Hepatic stellate cell (primary cell): ENCODE measurements at places on chromosomes 1 and 21.

- peak; percentile 66 for DNase-seq
Measured at GRCh38 chr1:182786223-182786994, 3.2 kb upstream of the NPL start.

DNA sequence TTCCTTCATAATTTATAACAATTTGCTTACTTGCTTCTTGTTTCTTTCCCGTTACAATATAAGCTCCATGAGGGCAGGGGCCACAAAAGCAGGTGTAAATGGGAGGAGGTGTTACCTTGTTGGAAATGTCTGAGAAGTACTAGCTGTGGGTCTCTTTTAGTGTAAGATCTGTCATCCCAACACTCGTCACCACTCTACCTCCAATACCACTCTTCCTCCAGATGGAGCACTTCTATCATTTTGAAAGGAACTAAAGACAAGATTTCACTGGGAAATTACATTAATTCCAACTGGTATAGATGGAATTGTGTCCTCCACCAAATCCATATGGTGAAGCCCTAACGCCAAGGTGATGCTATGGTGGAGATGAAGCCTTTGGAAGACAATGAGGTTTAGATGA is 53.0 kb upstream of the CPLANE2 start:
- DNase-seq = no peak

GRCh38 chr1:186574926-186575325 is 105.3 kb downstream of the PTGS2 start:
- DNase-seq = no peak

DNA sequence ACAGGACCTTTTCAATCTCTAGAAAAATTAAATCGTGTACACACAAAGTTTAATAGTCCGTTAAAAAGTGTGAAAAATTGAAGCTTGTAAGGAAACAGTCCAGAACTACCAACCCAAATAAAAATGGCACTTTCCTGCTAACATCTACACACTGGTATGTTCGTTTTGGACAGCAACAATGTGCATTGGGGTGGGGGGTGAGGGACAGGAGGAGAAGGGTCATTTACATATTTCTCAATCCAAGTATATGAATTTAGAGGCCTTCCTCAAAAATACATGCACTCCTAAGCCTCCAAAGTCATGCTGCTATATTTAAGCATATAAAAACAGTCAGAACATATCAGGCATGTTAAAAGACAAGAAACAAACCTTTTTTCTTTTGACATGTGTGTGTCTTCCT is 2.5 kb downstream of the PPP1R15B start:
- DNase-seq = no peak

GRCh38 chr1:215682232-215682631 is 115.1 kb downstream of the KCTD3 start:
- DNase-seq = no peak

DNA sequence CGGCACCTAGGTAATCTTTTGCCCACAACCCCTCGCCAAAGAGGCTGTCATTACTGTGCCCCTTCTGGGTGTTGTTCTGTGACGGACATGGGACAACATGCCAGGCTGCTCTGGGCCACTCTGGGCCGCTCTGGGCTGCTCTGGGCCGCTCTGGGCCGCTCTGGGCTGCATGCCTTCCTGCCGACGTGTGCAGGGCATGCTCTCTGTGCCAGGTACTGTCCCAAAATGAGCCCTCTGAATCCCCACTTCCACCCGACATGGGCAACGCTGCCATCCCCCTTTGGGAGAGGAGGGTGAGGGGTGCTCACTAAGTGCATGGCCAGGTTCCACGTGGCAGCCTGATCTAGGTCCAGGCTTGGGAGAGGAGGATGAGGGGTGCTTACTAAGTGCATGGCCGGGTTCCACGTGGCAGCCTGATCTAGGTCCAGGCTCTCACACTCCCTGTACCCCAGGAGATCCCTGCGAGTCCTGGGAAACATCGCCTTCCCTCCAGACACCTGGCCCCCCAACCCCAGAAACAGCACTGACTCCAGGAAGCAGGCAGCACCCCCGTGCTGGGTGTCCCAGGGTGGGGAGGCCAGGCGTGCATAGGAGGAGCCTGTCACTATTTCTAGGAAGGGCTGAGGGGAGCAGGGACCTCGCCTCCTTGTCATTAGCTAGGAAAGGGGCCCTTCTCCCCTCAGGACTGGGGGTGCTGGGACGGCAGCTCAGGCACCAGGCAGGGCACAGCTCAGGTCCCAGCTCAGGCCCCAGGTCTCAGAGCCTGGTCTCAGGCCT is 16.5 kb downstream of the TTC34 start:
- DNase-seq = no peak

- no peak for DNase-seq
Measured at GRCh38 chr1:163436140-163436812, 114.5 kb downstream of the NUF2 start.

DNA sequence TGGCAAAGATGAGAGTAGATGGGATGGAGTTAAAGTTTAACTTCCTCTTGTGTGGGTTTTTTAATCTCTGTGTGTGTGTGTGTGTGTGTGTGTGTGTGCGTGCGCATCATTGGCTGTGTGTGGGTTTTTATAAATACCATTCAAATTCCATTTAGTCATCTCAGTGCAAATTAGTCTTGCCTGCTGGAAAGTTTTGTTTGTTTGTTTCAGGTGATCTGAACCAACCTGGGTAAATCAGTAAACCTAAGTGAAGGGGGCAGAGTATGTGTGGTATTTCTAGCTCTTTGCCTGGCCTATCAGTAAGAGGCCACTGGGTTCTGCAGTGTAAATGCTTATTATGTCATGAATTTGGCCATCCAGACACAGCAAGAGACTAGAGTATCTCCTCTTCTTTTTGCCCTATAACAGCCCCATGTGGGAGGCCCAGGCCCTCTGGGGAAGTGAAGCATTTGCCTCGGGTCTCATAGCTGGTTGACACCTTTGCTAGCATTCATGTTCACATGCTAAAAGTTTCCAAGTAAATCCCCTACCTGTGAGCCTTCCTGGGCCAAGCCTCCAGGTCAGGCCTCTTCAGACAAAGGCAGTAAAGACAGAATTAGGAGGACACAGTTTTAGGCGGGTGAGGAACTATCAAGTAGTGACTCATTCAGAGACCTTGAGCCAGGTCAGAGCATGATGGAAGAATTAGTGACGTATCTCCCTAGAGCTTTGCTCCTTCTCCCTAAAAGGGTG is 14.7 kb downstream of the INTS3 start:
- DNase-seq = no peak

- DNase-seq = no peak
Measured at GRCh38 chr21:30200000-30200399, 15.9 kb downstream of the CLDN8 start.

DNA sequence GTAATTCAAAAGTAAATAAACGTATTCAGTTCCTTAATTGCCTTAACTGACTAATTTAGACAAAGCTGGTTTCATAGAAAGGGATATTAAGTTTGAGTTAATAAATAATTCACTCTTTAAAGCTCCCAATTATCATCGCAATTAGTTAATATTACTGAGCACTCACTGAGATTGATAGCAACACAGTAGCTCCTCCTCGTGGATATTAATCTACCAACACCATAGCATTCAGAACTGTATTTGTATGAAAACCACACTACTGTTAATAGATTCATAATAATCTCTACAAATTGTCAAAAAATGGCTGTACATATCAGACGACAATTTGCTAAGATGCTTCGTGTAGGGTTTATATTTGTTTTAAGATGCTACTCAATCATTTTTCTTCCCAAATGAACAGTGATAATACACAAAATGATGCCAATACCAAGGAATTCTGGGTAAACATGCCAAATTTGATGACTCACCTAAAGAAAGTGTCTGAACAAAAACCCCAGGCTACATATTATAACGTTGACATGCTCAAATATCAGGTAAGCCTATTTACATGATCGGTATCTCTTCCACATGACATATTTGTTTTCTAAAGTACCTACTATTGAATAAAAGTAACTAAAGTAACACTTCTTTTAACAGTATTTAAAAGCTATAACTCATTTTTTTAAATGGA is 18.8 kb upstream of the DYNLT5 start:
- no peak for DNase-seq

DNA sequence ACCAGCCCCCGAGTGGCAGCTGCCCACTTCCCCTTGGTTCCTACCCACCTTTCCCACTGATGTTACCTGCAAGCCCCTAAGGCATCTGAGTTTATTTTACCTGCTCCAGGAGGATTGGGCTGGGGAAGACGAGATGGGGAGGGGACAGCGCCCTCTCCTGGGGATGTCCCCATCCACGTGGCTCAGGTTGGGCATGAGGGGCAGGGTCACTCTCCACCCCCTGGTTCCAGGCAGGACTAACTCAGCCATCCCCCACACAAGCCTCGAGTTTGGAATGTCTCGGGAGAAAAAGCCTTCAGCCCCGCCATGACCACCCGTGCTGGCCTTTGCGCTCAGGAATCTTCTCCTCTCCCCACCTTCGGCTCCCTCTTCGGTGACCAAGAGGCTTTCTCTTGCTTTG is 90.0 kb downstream of the ARHGEF10L start:
- DNase-seq = no peak

- DNase-seq = no peak
Measured at GRCh38 chr1:41434748-41435449, 49.6 kb downstream of the EDN2 start.

DNA sequence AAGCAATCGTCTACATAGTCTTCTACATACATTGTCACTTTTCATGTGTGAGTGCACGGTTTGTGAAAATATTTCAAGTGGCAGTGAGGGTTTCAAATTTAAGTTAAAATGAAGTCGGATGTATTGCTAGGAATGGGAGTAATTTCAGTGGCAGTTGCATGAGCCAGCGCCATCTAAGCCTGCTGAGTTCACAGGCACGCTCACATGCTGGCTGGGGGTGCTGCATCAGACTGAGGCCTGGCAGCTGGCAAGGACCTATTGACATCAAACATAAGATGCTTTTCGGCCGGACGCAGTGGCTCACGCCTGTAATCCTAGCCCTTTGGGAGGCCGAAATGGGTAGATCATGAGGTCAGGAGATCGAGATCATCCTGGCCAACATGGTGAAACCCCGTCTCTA is 80.7 kb downstream of the UBE4B start:
- no peak for DNase-seq

GRCh38 chr1:91811363-91812025 is 74.5 kb downstream of the TGFBR3 start:
- DNase-seq = no peak

- no peak for DNase-seq
Measured at GRCh38 chr1:110850627-110851026, 22.3 kb upstream of the CD53 start.

- DNase-seq = peak; percentile 86
Measured at GRCh38 chr1:15430787-15431570, 7.3 kb upstream of the CTRC start.

DNA sequence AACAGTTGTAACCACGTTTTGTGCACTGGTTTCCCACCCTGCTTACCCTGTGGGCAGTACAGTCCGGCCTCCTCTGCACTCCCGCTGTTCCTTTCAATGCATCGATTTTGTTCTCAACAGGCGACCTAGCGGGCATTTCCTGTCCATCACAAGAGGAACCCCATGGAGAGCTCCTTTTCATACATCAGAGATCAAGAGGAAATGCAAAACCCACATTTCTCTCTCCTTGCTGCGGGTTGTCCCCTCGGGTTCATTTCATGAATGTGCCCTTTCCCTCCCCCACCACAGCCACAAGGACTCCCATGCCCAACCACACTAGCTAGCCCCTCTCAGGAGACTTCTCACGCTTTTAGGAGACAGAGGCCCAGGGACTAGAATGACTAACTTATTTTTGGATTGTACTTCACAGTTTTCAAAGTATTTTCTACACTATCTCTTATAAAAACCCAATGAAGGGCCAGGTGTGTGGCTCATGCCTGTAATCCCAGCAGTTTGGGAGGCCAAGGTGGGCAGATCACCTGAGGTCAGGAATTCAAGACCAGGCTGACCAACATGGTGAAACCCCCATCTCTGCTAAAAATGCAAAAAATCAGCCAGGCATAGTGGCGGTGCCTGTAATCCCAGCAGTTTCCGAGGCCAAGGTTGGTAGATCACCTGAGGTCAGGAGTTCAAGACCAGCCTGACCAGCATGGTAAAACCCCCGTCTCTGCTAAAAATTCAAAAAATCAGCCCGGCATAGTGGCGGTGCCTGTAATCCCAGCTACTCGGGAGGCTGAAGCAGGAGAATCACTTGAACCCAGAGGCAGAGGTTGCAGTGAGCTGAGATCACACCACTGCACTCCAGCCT is 18.4 kb downstream of the ATP1A4 start:
- no peak for DNase-seq
